ENCODE measurements at places on chromosomes 2 and 18.

DNA sequence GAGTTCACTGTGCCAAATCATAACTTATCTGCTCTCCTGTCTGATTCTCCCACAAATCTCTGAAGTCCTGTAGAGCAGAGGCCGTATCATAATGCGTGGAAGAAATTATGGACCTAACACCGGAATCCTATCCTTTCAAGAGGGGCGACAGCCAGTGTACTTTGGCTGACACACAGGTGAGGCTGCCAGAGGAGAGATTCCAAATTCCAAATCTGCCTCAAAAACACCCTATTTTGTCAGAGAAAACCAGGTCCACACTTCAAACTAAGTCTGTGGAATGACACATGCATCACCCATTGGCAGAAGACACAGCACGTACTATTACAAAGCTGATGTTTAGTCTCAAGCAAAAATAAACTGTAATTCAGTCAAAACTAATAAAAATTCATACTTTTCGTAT, 139.2 kb upstream of the PID1 start:
- no peak for DNase-seq

DNA sequence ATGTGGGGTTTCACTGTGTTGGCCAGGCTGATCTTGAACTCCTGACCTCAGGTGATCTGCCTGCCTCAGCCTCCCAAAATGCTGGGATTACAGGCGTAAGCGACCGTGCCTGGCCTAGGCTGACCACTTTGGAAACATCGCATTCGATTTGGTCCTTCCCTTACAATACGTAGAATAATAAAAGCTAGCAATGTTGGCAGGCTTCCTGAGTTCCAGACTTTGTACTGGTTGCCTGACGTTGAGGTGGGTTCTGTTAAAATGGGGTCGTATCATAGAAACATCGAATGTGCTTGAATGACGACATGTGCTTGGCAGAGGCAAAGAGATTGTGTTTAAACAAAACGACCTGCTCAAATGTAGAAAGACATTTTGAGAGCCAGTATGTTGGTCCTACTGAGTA, 56.1 kb downstream of the LTBP1 start:
- no peak for DNase-seq

DNA sequence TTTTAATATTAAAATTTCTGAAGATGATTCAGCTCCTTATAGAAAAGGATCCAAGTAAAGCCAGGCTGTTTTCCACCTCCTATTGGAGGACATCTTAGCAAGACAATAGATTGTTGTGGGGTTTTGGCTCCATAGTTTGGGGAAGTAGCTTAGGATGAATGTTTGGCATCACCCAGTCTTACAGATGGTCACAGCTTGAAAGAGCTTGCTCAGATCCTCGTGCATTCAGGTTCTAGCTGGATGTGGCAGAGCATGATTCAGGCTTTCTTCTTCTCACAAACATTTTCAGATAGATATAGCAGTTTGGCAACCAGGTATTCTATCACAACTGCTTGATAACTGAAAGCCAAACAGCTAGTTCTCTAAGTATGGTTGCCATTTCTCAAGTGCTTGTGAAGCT, 23.6 kb upstream of the PDCL3 start:
- DNase-seq = no peak

DNA sequence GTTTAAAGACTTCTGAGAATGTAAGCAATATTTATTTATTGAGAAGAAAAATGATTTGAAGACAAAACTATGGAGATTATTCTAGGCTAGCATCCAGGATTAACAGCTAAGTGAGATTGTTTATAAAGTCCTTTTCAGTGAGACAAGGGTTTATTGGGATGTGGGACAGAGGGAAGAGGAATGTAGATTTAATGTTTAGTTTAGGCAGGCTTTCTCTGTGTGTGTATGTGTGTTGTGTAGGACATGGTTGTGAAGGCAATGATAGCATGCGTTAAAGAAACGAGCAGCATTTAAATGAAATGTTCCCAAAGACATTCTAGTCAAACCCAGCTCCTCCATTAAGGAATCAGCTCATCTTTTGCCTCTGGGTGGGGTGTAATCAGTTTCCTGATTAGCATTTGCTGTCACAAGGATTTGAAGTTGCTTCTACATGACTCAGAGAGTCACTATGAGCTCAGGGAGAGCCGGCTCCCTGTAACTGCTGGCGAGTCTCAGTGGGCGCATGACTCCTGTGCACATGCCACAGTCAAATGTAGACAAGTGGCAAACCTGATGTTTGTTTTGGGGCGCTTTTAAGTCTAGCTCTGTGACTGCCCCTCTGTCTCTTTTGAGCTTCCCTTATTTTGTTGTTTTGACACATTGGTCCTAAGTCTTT, 442.2 kb upstream of the CELF4 start:
- no peak for DNase-seq

DNA sequence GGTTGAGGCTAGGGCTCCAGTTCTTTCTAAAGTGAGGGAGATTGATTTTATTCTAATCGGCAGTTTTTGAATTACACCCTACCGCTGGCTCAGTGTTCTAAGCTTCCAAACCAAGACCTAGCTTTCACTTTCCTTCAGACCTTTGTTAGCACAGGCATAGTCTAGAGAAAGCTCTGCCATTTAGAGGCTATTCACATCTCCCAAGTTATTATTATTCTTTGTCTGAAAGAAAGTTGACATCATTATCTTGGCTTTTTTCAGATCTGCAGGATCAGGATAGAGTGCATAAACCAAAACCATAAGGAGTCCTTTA, 276.8 kb downstream of the ASXL3 start:
- DNase-seq = no peak

GRCh38 chr2:47237375-47238334, 82.5 kb upstream of the STPG4 start:
- no peak for DNase-seq

- DNase-seq = no peak
These were observed 275.2 kb downstream of the DSEL start for GRCh38 chr18:67241299-67241698.

GRCh38 chr18:3703732-3704176, 253.8 kb downstream of the TGIF1 start:
- peak; percentile 47 for DNase-seq

DNA sequence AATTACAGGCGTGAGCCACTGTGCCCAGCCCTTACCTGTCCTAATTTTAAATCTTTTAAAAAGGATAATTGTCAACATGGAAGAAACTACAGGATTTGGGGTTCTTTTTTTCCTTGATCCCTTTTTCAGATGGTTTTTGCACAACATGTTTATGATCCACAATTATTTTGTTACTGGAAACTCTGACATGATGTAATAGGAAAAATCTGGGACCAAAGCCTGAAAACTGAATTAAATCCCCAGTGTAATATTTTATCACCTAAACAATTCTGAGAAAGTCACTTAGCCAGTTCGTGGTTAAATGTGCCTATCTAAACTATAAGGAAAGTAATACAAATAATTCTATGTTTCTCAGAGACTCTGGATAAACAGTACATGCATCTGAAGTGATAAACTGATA, 1649.7 kb downstream of the LRP1B start:
- DNase-seq = no peak

DNA sequence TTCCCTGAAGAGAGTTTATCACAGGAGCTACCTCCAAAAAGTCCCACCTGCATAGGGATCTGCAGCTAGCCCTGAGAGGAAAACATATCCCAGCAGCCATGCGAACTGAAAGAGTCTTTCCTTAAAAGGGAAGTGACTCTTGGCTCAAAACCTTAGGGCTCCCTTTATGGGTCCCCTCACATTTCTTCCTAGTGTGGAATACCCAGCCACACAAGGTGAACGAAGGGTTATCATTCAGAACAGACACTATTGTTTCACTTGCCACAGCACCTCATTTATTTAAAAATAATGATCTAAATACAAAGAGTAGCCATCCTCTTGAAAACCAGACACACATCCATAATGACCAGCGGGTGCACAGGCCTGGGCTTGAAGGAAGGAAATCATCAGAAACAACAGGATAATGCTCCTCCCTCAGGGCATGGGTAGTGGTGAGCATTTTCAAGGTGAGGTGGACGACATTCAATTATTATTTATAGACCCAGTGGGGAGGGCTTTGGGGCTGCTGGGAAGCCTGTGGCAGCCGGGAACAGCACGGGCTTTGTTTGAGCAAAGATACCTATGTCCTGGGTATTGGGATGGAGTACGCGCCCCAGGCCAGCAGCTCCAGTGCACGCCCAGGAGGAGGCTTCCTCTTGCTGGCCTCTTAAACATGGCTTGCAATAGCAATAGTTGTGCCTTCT, 119.0 kb upstream of the ITGA6 start:
- no peak for DNase-seq

- DNase-seq = no peak
These were observed 71.1 kb downstream of the PIK3C3 start for GRCh38 chr18:42025974-42026625.

DNA sequence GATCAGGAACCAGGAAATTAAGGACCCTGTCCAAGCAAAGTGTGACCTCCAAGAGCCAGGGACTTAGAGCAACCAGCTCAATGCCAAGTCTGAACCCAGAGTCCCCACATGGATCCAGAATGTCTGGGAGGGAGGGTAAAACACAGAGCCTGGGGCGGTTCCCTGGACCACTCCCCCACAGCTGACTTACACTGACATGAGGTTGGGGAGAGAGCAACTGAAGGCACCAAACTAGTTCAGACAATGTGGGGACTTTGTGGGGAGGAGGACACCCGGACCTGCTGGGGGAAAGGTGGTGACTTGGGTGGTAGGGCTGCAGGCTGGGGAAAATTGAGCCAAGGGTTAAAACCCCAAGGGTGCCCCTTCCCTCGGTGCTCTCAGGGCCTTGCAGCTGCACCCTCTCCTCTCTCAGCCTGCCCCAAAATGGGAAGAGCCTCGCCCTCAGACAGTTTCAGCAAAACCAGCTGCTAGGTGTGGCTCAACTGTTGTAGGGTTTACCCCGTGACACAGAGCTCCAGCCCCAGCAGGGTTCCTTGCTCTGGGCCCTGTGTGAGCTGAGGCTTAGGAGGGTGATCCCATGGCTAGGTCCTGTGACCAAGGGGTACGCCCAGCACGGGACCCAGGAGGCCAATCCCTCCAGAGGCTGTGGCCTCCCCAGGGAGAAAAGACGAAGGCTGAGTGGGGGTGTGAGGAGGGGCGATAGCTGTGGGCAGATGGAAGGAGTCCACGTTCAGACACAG, 28.6 kb downstream of the MARCO start:
- no peak for DNase-seq

DNA sequence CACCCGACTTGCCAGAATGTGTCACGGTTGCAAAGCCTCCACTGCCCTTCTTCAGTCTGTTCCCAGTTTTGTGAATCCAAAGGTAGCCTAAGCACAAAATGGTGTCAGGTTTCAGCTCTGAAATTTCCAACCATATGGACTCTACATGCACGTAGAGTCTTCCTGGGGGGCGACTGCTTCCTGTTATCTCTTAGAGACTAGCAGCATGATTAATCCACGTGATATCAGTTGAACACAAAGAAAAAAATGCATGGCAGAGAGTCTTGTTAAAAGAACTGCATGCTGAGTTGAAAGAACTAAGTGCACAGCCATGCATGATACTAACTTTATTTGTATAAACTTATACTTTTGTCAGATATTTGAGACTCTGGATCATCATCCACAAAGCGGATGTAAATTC, 404.4 kb downstream of the SOCS6 start:
- DNase-seq = no peak

- DNase-seq = peak; percentile 11
These were observed 745 bp downstream of the MSH2 start for GRCh38 chr2:47403609-47404193.

DNA sequence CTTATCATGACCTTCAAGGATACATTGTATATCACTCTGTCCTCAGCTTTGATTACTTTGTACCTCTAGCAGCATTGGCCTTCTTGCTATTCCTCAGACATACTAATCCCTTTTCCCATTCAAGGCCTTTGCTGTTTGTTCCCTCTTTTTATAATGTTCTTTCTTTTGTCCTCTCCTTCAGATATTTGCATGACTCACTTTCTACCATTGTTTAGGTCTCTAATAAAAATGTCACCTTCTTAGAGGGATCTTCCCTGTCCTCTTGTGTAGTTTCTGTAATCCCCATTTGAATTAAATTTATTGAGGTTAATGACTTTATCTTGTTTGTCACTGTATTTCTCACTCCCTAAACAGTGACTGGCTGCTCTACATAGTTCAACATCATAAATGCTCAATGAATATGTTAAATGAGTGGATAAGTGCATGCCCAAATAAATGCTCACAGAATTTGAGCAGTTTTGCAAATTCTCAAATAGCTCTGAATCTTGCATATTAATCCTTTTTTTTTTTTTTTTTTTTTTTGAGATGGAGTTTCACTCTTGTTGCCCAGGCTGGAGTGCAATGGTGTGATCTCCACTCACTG, 135.9 kb downstream of the AGPS start:
- no peak for DNase-seq

- DNase-seq = no peak
These were observed 9.7 kb upstream of the CIB4 start for GRCh38 chr2:26650713-26651469.

GRCh38 chr2:215653344-215654030, 217.6 kb upstream of the FN1 start:
- DNase-seq = no peak

DNA sequence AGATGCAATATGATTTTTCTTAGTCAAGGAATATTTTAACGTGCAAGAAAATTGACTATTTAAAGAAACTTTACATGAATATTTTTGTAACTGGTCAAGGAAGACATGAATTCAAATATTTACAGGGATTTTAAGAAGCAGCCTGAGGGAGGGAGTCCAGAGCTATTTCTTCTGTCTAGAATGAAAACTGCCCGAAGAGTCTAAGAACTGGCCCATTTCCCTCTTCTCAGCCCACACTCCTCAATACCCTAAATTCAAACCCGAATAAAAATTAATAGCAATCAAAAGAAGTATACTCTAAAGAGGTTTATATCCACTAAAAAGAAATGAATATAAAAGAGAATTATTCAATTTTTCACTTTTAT, 6.5 kb upstream of the NDUFV2 start:
- no peak for DNase-seq

DNA sequence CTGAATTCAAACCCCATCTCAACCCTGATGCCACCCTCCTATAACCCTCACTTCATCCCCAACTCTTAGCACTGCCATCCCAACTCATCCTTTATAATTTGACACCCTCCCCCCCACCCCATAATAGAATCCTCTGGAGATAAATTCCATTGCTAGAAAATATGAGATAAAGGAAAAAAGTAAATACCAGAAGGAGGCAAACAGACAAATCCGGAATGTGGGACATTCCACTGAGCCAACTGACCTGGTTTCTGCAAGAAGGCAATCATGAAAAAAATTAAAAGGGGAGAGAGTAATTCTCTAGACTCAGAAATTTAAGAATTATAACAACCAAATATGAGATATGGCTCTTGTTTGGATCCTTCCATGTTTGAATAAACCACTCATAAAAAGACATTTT, 132.4 kb downstream of the CYP26B1 start:
- no peak for DNase-seq

GRCh38 chr2:163670929-163671328, 64.9 kb downstream of the FIGN start:
- DNase-seq = no peak

Data from HuH-7.5 (cell line).